ENCODE measurements at places on chromosomes 3 and 15.

DNA sequence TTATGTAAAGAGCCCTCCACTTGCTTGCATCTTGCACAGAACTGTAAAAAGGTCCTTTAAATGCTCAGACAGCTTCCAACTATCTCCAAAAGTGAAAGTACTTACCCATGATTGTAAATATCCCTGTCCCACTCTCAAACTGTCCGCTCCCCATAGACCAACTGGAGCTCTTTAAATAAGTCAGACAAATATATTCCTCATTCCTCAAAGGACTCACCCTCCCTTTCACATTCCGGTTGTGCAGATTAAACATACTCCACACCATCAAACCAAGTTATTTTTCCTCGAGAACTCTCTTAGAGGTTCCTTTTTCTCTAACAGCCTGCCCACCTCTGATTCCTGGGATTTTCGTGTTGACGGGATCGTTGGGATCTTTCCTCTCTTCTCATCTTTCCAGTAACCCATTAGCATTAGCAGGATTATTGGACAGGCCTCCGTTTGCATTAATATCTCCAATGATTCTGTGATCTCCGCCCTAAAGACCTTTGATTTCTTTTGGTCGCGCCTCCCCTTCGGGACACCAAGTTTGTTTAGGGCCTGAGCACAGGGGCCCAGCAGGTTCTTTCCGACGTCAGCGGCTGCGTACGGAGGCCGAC is 763 bp downstream of the GOLGB1 start:
- no peak for DNase-seq

GRCh38 chr3:71180524-71180923 is 403.0 kb downstream of the FOXP1 start:
- DNase-seq = no peak

GRCh38 chr3:41115069-41115468 is 84.2 kb upstream of the CTNNB1 start:
- DNase-seq = no peak

GRCh38 chr3:15360788-15361493 is 28.6 kb upstream of the SH3BP5 start:
- no peak for DNase-seq

GRCh38 chr3:188342991-188343732 is 189.2 kb downstream of the LPP start:
- no peak for DNase-seq

GRCh38 chr3:72408983-72409779 is 439.1 kb downstream of the SHQ1 start:
- no peak for DNase-seq

GRCh38 chr3:100084100-100084806 is 30.0 kb downstream of the FILIP1L start:
- DNase-seq = no peak

- no peak for DNase-seq
These were observed 64.9 kb upstream of the ZBTB20 start for GRCh38 chr3:115211810-115212492.

DNA sequence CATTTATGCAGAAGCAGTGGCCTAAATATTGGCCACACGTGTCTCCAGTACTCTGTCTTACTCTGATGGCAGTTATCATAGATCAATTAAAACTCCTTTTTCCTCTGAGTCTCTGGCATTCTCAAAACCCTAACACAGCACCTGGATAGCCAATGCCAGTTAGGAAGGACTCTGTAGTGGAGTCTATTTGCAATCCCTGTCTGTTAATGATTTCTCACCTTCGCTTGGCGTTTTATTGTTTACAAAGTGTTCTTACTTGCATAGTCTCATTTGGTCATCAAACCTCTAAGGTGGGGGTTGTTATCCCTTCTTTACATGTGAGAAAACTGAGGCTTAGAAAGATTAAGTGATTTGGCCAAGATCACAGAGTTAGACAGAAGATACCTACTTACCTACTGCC is 258.8 kb downstream of the IL5RA start:
- no peak for DNase-seq

DNA sequence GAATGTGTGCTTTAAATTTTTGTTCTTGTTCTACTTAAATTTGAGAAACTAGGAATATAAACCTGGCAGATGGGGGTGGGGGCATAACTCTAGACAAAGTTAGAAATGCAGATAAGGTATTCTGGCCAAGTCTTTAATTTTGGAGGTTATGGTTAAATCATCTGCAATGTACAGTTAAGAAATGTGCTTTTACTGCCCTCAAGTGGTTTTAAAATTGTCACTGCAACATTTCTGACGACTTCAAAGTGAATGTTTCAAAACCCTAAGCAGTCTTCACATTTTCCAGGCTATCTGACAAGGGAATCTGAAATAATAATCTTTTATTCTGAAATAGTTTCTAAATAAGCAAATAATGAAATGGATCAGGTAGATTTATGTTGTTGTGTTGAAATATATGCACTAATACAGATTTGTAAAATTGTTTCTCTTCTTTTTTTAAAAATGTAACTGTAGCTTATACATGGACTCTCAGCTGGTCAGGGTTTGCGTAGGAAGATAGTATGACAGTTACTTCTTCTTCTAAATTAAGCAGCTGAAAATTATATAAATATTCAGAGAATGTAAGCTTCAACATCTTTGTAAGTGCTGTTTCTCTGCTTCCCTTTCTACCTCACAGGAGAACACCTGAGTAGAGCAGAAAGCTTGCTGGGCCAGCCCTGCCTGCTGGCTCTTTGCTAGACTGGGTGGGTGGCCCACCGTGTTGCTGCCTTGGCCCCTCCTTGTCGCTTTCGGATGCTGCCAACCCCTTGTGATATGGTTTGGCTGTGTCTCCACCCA is 45.0 kb downstream of the SUCNR1 start:
- DNase-seq = no peak

- no peak for DNase-seq
These were observed 2.2 kb upstream of the CD47 start for GRCh38 chr3:108093021-108093420.

GRCh38 chr3:114093596-114093995 is 37.1 kb downstream of the QTRT2 start:
- DNase-seq = no peak

GRCh38 chr3:124584552-124585391 is 145.5 kb upstream of the UMPS start:
- DNase-seq = no peak

DNA sequence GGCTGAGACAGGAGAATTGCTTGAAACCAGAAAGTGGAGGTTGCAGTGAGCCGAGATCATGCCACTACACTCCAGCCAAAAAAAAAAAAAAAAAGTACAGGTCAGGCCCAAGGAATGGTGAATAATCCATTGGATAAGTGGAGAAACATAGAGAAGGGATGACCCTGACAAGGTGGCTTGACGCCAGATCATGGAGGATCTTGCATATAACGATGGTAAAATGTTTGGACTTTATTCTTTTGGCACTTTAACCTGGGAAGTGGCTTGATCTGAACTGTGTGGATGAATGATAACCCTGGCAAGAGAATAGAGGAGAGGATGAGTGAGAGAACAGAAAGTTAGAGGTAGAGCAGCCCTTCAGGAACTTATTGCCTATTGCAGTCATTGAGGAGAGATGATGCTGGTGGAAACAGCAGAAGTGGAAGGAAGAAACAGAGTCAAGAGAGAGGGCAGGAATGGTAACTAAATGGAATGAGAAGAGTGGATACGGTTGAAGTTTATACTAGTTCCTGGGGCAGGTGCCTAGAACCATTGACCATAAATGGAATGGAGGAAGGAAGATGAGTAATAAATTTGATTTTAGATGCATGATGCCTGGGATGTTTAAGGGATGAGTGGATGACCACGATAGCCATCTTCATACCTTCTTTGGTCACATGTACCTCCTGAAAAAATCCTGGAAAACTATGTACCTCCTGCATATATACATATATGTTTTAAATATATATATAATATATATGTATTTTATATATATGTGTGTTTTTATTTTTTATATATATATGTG is 57.8 kb downstream of the BLM start:
- DNase-seq = peak; percentile 32

DNA sequence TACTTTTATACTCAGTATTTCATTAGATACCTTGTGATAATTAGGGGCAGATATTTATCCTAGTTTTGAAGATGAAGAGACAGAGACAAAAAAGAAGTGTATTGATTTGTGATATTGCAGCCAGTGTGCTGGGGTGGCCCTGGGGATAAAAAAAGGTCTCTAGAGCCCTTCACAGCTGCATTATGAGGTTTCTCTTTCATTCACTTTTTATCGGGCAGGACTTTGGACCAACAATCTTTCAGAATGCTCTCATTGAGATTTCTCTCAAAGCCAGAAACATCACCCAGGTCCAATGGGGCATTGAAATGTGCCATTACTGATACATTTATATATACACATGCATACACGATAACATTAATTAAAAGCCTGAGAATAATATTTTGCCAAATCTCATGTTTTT is 20.5 kb upstream of the SELENOT start:
- DNase-seq = no peak

DNA sequence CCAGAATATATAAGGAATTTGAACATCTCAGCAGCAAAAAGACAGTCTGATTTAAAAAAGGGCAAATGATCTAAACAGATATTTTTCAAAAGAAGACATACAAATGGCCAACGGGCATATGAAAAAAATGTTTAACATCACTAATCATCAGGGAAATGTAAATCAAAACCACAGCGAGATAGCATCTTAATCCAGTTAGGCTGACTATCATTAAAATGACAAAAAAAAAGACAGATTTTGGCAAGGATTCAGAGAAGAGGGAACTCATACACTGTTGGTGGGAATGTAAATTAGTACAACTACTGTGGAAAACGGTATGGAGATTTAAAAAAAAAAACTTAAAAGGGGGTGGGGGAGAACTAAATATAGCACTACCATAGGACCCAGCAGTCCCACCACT is 47.9 kb downstream of the RNF13 start:
- no peak for DNase-seq

- DNase-seq = no peak
These were observed 133.9 kb upstream of the LRRFIP2 start for GRCh38 chr3:37308247-37308646.

- DNase-seq = no peak
These were observed 847.7 kb downstream of the EPHA3 start for GRCh38 chr3:89955156-89955555.

DNA sequence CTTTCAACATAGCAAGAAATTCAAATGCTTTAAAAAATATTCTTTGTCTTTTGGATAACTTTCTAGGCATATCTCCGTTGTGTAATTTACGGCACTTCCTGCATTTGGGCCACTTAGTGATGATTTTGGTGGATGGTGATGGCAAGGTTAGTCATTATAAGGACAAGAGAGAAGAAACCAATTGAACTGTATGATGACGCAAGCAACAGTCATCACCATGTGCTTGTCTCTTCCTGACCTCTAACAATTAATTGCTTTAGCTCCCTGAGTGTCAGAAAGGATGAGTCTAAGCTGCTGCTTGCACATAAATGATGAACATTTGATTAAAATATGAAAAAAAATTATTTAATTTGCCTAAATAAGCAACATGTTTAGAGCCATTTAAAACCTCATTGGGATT is 11.3 kb upstream of the P2RY12 start:
- DNase-seq = peak; percentile 25

DNA sequence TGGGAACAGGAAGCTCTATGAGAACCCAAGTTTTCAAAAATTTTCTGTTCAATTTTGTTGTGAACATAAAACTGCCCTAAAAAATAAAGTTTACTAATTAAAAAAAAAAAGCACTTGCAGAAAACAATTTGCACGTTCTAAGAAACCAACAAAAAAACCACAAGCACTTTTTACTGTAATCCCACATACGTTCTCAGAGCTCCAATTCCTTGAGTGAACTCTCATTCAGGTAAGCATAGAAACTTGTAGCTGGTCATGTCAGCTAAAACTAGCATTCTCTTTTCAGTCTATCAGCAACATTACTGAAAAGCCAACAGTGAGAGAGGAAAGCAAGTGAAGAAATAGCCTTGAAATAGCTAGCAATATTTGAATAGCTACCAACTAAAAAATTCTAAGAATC is 11.5 kb upstream of the TMF1 start:
- no peak for DNase-seq

DNA sequence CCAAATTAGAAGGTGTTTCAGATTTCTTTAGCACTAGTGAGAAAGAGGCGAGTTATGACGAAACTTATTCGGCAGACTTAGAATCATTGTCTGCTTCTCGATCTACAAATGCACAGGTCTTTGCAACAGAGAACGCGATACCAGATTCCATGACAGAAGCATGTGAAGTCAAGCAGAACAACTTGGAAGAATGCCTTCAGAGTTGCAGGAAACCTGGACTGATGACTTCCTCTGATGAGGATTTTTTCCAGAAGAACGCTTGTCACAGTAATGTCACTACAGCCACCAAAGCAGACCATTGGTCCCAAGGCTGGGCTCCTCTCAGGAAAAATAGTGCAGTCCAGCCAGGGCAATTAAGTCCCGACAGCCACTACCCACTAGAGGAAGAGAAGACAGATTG is 50.6 kb downstream of the CDAN1 start:
- DNase-seq = no peak

GRCh38 chr3:185517387-185518130 is 18.7 kb upstream of the TMEM41A start:
- DNase-seq = no peak

DNA sequence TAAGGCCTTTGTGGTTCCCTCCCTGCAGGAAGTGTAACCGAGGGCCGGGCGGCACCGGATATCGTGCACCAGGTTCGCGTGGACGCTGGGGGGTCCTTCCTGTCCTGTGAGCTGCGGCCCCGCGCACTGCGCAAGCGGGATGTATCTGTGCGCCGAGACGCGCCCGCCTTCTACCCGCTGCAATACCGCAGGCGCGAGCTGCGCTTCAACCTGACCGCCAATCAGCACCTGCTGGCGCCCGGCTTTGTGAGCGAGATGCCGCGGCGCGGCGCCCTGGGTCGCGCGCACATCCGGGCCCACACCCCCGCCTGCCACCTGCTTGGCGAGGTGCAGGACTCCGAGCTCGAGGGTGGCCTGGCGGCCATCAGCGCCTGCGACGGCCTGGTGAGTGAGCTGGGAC is 35.9 kb downstream of the SAXO2 start:
- DNase-seq = no peak

DNA sequence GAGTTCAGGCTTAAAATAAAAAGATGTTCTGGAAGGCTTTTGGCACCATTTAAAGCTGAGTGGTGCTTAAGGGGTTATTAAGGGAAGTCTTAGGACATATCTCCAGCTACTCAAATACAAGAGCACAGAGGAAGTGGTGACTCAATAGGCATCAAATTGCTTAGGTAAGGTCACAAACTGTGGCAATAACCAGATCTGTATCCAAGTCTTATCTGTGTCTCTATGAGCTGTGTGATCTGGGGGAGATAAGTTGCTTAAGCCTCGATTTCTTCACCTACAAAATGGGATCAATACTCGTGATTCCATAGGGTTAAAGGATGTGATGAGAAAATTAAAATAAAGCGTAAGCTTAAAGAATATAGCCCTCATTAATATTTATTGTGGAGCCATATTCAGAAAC is 7.6 kb downstream of the HDC start:
- no peak for DNase-seq

- no peak for DNase-seq
These were observed 7.5 kb upstream of the COLQ start for GRCh38 chr3:15528854-15529537.

GRCh38 chr15:74320352-74321247 is 46.8 kb downstream of the CYP11A1 start:
- DNase-seq = no peak

- no peak for DNase-seq
These were observed at the start of gene SYNM for GRCh38 chr15:99104788-99105513. SYNM (plus strand) TSS chr15:99105080; CDS start chr15:99105200, 120 bp downstream.

- no peak for DNase-seq
These were observed 419.4 kb upstream of the ADAMTS9 start for GRCh38 chr3:65107174-65107573.
